WTC11 (cell line): ENCODE measurements at places on chromosomes 13 and 19.

DNA sequence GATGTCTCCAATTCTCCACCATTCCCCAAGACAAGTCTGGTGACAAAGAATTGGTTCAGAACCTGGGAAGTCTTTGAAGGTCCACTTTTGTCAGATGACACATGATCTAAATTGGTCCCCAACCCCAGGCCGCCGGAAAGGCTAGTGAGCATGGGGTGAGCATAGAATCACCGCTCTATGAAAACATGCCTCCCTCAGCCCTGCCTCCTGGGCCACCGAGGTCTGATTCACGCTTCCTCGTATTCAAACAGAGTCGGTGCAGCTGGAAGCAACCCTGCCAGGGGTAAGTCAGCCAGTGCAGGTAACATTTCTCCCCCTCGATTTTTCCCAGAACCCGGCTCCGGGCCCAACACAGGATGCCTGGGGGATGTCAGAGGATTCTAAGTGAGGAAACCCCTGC lies 33.9 kb upstream of the KLF2 start:
- H3K4me1 ChIP-seq = peaks cover 5% of the 10 kb centered on the region; the same call in 1 of the 2 replicates
- no peaks in the 10 kb centered on the region for H3K36me3 ChIP-seq

DNA sequence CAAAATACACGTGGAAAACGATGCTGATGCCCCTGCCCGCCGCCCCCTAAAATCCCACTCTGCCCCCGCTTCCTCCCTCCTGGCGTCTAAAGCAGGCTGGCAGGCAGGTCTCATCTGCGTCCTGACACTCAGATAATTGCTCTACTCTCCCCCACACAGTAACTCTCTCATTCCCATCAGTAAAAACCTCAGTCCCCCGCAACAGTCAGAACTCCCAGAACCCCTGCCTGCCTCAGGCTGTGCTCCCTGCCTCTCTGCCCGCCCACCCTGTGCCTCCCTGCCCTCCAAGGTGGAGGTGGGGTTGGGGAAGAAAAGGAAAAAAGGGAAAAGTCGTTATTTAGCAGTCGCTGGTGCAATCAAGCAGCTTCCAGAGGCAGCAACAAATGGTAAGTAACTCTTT lies 473.7 kb downstream of the EFNB2 start:
- H3K27ac ChIP-seq = no peak overlapping the region; the same call in 1 of the 2 replicates
- H3K27me3 ChIP-seq = no peaks in the 10 kb centered on the region
- no peaks in the 10 kb centered on the region for H3K4me1 ChIP-seq
- no peaks in the 10 kb centered on the region for H3K36me3 ChIP-seq

DNA sequence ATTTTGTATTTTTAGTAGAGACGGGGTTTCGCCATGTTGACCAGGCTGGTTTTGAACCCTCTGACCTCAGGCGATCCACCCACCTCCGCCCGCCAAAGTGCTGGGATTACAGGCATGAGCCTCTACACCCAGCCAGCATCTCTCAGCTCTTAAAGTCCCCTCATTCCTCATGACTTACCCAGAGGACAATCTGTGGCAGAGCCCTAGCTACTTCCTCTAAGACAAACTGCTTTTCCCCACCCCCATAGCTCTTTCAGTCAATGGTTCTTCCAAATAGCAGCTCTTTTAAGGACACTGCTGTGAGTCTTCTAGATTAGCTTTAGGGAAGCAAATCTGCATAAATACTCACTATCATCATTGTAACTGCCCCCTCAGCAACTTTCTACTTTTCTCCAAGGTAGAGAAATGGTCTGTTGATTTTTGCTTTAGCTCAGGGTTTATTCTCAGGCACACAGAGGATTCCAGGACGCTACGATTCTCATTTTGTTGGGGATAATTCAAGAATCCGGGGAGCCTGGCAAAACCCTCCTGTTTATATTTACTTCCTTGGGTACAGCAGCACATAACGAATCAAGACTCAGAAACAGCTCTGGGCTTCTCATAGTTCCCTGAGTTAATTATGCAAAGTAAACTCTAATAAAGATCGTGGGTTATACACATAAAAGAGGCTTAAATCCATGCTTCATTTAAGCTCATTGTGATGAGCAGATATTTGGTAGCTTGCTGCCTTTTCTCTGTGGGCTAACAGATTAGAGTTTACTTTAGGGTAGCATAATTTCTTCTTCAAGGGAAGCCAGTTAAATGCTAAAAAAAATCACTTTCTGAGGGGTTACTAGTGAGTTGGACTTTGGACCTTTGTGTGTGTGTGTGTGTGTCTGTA lies 357.4 kb downstream of the TDRD3 start:
- peaks cover 48% of the 10 kb centered on the region for H3K4me1 ChIP-seq
- peak overlapping the region; percentile 57 for H3K27ac ChIP-seq
- no peak for DNase-seq
- no peak overlapping the region for H3K4me3 ChIP-seq
- H3K36me3 ChIP-seq = no peaks in the 10 kb centered on the region

DNA sequence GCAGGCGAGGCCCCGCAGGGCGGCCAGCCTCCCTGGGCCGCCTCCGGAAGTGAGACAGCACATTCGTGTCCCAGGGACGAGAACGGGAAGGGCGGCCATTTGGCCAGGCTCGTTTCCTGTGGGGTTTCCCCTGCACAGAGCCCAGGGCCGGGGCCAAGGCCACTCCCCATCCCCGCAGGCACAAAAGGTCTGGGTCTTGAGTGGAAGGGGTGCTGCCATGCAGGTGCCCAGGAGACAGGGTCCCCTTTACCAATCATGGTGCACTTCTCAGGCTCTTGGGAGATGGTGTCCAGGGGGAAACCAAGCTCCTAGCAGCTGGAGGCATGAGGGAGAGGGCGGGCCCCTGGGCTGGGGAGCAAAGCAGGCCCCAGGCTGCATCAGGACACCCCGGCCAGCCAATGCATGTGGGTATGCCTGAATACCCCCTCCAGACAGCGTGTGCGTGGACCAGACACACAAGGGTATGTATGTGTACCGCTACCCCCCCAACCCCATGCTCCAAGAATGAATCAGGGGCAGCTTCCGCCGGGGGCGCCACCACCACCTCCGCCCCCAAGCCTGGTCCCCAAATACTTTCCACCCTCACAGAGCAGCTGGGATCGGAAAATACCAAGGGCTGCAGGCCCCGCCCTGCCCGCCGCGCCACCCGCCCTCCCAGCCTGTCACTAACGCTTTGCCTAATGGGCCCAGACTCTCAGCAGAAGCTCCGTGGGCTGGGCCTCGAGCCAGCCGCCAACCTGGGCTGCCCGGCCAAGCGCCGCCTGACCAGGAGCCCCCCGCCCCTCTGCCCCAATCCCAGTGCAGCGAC lies 37.6 kb upstream of the NANOS3 start:
- no peaks in the 10 kb centered on the region for H3K36me3 ChIP-seq
- peak; percentile 57 for DNase-seq
- no peaks in the 10 kb centered on the region for H3K27me3 ChIP-seq
- peaks cover 27% of the 10 kb centered on the region for H3K4me1 ChIP-seq
- H3K27ac ChIP-seq = no peak overlapping the region

DNA sequence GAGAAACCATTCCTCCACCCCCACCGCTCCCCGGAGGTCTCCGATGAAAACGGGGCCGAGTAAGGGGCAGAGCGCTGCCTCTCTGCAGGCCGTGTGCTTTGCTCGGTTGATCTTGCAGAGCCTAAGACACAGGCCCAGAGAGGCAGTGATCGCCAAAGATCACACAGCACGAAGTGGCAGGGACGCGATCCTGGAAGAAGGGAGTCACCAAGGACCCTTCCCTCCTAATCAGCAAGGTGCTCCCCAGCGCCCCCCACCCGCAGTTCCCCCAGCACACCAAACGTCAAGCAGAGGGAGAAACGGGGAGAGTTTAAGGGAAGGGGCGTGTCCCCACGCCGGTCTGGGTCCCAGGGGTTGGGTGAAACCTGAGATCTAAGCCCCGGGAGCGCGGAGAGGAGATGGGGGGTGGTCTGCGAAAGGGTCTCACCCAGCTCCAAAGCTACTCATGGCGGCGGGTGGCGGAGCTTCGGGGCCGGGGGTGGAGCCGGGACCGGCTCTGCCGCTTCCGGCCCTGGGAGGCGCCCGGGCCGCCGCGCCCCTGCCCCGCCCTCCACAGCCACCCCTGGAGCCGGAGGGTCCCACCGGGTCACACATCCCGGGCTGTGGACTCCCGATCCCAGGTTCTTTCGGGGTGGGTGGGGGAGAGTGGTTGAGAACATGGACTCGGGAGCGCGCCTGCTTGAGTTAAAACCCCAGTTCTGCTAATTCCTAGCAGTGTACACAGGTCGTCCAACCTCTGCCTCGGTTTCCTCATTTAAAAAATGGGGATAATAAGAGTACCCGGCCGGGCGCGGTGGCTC lies at the start of gene EML2:
Gene EML2 (minus strand): TSS at position 468 of the 800 bp plus-strand sequence. CDS start 21 bp downstream, at position 447.
- H3K4me1 ChIP-seq = peaks cover 34% of the 10 kb centered on the region
- peaks cover 5% of the 10 kb centered on the region for H3K27me3 ChIP-seq
- peak within 1 kb of the TSS; percentile 90 for H3K27ac ChIP-seq
- peak; percentile 90 for DNase-seq
- H3K36me3 ChIP-seq = no peaks in the 10 kb centered on the region; the same call in 1 of the 2 replicates
